NCI-H1105 treated with DMSO at 0.1 percent for 48 hours (cell line): ENCODE measurements at places on chromosomes 12 and 14.

- DNase-seq = no peak
These were observed 28.5 kb upstream of the ANKRD9 start for GRCh38 chr14:102537981-102538601.

DNA sequence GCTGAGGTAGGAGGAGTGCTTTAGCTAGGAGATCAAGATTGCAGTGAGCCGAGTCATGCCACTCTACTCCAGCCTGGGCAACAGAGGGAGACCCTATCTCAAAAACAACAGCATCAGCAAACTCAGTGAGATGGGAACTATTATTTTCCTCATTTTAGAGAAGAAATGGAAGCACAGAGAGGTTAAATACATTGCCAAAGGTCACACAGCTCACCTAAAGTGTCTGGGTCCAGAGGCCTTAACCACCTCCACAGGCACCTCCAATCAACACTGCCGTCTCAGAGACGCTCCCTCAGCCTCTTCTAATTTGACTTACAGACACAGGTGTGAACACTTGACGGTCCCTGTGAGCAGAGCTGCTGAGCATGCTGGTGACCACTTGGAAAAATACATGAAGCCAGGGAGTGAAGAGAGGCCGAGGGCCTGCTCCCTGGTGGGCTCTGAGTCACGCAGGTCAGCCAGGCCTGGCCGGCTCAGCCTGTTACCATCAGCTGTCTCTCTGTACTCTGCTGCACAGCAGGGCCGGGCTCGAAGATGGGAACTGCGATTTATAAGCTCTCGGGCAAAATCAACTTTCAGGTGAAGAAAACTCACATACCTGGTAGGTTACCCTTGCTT is 77.5 kb upstream of the RASSF3 start:
- DNase-seq = no peak

DNA sequence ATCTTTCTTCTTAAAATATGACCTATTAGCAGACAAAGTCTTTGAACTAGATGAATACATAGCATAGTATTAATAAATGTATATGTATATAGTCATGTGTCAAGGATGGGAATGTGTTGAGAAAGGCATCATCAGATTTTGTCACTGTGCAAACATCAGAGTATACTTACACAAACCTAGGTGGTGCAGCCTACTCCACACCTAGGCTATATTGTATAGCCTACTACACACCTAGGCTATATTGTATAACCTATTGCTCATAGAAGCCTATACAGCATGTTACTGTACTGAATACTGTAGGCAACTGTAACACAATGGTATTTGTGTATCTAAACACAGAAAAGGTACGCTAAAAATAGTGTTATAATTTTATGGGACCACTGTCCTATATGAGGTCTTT is 47.6 kb downstream of the PTPN21 start:
- DNase-seq = no peak

DNA sequence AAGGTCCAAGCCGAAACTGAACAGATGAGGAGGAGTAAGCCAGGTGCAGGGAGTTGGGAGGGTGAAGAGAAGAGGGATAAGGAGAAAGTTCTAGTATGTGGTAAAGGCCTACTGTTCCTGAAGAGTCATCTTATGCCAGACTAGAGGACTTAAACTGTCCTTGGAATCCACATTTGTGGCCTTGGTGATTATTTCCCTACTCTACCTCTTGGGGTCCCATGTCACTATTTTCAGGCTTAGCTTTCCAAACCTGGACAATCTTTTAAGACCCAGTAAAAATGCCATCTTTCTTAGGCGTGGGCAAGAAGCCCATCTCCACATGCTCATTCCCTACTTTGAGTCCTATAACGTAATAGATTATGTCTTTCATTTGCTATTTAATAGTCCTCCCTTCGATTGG is 40.1 kb upstream of the CRY1 start:
- no peak for DNase-seq

GRCh38 chr12:12302976-12303375 is 36.1 kb upstream of the LRP6 start:
- no peak for DNase-seq
